ENCODE measurements at places on chromosomes 13 and 19.
A peak's percentile ranks its signal among the peaks of the same experiment; 100 is the strongest.

DNA sequence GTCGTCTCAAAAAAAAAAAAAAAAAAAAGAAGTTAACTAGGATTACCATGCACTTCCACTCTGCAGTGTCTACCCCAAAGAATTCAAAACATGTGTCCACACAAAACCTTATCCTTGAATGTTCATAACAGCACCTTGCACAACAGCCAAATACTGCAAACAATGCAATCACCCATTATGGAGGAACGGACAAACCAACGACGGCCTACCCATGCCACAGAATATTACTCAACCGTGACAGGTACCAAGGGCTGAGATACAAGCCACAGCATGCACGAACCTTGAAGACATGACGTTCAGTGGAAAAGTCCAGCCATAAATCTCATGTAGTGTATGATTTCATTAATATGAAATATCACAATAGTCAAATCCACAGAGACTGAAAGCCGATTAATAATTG is 3.0 kb upstream of the SHISA7 start:
- no peak overlapping the region for H3K4me3 ChIP-seq
- DNase-seq, result no peak
- H3K4me1 ChIP-seq, result peaks cover 18% of the 10 kb centered on the region
- H3K27ac ChIP-seq, result no peak overlapping the region
- H3K36me3 ChIP-seq, result no peaks in the 10 kb centered on the region

- H3K4me1 ChIP-seq, result no peaks in the 10 kb centered on the region
- DNase-seq, result no peak
- no peaks in the 10 kb centered on the region for H3K36me3 ChIP-seq
- no peak overlapping the region for H3K27ac ChIP-seq
- H3K4me3 ChIP-seq, result no peak overlapping the region
Measured at GRCh38 chr13:101681834-101682233, 229.4 kb downstream of the ITGBL1 start.

DNA sequence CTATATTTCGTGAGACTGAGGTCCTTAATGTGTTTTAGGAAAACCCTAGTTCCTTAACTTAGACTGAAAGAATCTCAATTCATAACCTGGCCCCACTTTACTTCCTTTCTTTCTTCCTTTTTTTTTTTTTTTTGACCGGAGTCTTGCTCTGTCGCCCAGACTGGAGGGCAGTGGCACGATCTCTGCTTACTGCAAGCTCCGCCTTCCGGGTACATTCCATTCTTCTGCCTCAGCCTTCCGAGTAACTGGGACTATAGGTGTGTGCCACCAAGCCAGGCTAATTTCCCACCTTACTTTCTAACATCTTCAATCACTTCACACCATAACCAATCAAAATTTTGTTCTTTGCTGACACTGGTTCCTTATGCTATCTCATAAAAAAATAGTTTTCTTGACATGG is 2097.0 kb downstream of the PCDH9 start:
- no peak overlapping the region for H3K4me3 ChIP-seq
- H3K4me1 ChIP-seq, result no peaks in the 10 kb centered on the region
- H3K36me3 ChIP-seq, result no peaks in the 10 kb centered on the region
- no peak overlapping the region for H3K27ac ChIP-seq
- no peak for DNase-seq

DNA sequence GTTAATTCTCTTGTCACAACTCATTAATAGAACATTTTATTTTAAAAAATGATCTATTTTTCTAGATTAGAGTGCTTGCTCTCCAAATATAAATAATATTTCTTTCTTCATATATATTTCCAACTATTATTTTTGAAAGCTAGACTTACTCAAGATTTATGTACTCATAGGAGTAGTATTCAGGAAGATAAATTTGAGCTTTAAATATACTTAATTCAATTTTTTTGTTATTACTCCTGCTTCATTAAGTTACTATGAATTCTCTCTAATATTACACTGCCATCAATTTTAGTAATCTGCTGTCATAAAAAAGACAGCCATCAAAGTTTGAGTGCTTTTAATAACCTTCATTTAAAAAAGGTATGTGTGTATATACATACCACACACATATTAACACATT is 161.9 kb upstream of the PCDH9 start:
- H3K4me1 ChIP-seq, result no peaks in the 10 kb centered on the region
- no peaks in the 10 kb centered on the region for H3K36me3 ChIP-seq
- no peak overlapping the region for H3K4me3 ChIP-seq
- H3K27ac ChIP-seq, result no peak overlapping the region
- DNase-seq, result no peak

DNA sequence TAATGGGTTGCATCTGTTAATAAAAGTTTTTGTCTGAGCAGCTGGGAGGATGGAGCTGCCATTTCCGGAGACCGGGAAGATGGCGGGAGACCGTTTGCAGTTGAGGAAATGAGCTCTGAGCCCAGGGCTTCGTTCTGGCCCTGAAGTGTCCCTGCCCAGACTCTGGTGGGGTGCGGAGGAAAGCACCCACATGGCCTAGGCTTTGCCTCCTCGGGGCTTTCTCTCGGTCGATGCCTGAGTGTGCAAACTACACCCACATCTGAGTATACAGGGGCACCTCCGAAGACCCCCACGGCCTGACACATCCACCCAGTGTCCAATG is 15.6 kb upstream of the NANOS3 start:
- peaks cover 28% of the 10 kb centered on the region for H3K4me1 ChIP-seq
- DNase-seq, result no peak
- no peaks in the 10 kb centered on the region for H3K36me3 ChIP-seq

DNA sequence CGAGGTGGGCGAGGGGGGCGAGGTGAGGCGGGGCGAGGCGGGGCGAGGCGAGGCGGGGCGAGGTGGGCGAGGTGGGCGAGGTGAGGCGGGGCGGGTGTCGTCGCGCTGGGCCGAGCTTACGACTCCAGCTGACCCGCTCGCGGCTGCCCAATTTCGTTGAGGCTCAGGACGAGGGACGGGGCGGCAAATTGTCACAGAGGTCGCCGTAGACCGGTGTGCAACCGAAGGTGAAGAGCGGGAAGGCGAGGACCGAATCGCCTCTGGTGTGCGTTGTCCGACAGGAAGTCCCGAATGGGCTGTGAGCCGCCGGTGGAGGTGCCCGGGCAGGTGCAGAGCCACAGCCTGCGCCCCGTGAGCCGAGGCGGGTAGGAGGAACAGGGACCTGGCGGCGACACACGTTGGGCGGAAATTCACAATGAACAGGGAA is at the start of gene LACC1:
Gene LACC1 (plus strand): TSS at position 150 of the 427 bp plus-strand sequence. CDS start 1,082 bp downstream, outside the sequence.
- H3K27me3 ChIP-seq, result no peaks in the 10 kb centered on the region
- no peaks in the 10 kb centered on the region for H3K36me3 ChIP-seq
- H3K27ac ChIP-seq, result peak within 1 kb of the TSS; percentile 94
- H3K4me3 ChIP-seq, result peak within 1 kb of the TSS; percentile 85

- H3K27me3 ChIP-seq, result no peaks in the 10 kb centered on the region
- H3K36me3 ChIP-seq, result no peaks in the 10 kb centered on the region
- no peak overlapping the region for H3K4me3 ChIP-seq
- peaks cover 5% of the 10 kb centered on the region for H3K4me1 ChIP-seq
Measured at GRCh38 chr13:71860547-71861138, 6.4 kb downstream of the DACH1 start.

DNA sequence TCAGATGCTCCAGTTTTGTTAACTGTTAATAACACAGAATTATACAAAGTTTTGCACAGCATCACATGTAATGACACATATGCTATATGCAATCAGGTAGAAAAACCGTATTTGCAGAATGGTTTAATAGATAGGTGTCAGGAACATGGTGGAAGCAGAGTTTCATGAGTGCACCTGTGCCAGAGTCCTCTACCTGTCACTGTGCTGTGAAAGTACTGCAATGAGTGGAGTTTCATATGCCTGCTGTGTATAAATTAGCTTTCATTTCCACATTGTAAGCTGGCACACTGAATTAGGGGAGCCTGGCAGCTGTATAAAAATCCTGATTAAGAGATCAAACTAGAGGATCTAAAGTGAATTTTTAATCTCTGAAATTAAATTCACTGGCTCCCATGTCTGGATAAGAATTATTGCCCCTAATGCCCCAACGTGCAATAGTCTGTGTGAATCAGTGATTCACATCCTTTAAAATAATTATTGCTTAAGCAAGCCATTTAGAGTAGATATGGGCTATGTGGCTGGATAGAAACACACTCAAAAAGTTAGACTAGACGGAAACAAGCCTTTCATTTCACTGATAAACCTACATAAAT is 8.5 kb upstream of the EEF1AKMT1 start:
- no peaks in the 10 kb centered on the region for H3K36me3 ChIP-seq
- H3K27ac ChIP-seq, result no peak overlapping the region
- H3K4me1 ChIP-seq, result no peaks in the 10 kb centered on the region
- H3K4me3 ChIP-seq, result no peak overlapping the region

GRCh38 chr13:80161896-80162295 is 179.0 kb downstream of the SPRY2 start:
- DNase-seq, result no peak
- H3K4me3 ChIP-seq, result no peak overlapping the region
- no peaks in the 10 kb centered on the region for H3K36me3 ChIP-seq

DNA sequence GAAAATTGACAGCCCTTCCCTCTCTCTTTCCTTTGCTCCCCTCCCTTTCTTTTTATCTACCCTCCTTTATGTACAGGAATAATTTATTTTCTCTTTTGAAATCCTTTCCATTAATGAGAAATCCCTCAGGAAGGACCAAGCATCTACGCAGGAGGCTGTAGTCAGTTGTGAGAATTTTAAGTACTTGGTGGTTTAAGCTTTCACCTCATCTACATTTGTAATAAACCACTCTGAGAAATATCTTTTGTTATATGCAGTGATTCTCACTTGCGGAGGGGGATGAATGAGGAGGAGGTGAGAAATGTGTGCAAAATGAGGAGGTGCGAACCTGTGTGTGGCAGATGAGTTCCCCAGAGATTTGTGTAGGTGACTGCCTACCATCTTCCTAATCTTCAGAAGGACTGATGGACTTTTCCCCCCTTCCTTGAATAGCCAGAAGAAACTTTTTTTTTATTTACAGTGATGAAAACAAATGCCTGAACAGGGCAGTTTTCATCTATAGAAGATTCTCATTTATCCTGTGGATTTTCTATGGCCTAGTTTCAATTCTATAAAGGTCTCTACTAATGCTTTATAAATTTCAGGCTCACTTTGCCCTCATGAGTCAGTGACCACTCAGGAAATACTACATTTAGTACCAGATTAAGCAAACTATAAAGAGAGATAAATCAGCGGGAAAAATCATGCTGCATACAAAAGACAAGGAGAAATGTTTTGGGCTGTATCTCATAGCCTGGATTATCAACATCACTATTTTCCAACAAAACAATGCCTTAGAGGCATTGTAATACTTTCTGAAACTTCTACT is 118.3 kb downstream of the LHFPL6 start:
- H3K27me3 ChIP-seq, result no peaks in the 10 kb centered on the region
- DNase-seq, result no peak
- H3K36me3 ChIP-seq, result no peaks in the 10 kb centered on the region
- no peak overlapping the region for H3K27ac ChIP-seq
- H3K4me3 ChIP-seq, result no peak overlapping the region
- peaks cover 9% of the 10 kb centered on the region for H3K4me1 ChIP-seq

- no peaks in the 10 kb centered on the region for H3K27me3 ChIP-seq
- H3K4me1 ChIP-seq, result peaks cover 31% of the 10 kb centered on the region
- no peak for DNase-seq
- H3K27ac ChIP-seq, result peak overlapping the region; percentile 96
Measured at GRCh38 chr13:32426990-32427851, 709 bp downstream of the N4BP2L1 start.

DNA sequence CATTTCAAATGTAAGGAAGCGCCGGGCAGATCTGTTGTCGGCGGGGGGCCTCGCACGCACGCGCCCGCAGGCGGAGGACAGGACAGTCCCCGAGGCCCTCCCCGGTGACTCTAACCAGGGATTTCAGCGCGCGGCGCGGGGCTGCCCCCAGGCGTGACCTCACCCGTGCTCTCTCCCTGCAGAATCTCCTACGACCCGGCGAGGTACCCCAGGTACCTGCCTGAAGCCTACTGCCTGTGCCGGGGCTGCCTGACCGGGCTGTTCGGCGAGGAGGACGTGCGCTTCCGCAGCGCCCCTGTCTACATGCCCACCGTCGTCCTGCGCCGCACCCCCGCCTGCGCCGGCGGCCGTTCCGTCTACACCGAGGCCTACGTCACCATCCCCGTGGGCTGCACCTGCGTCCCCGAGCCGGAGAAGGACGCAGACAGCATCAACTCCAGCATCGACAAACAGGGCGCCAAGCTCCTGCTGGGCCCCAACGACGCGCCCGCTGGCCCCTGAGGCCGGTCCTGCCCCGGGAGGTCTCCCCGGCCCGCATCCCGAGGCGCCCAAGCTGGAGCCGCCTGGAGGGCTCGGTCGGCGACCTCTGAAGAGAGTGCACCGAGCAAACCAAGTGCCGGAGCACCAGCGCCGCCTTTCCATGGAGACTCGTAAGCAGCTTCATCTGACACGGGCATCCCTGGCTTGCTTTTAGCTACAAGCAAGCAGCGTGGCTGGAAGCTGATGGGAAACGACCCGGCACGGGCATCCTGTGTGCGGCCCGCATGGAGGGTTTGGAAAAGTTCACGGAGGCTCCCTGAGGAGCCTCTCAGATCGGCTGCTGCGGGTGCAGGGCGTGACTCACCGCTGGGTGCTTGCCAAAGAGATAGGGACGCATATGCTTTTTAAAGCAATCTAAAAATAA is 18.2 kb downstream of the IL17D start:
- H3K4me3 ChIP-seq, result peak overlapping the region; percentile 45
- no peaks in the 10 kb centered on the region for H3K27me3 ChIP-seq
- H3K27ac ChIP-seq, result no peak overlapping the region
- H3K36me3 ChIP-seq, result no peaks in the 10 kb centered on the region

DNA sequence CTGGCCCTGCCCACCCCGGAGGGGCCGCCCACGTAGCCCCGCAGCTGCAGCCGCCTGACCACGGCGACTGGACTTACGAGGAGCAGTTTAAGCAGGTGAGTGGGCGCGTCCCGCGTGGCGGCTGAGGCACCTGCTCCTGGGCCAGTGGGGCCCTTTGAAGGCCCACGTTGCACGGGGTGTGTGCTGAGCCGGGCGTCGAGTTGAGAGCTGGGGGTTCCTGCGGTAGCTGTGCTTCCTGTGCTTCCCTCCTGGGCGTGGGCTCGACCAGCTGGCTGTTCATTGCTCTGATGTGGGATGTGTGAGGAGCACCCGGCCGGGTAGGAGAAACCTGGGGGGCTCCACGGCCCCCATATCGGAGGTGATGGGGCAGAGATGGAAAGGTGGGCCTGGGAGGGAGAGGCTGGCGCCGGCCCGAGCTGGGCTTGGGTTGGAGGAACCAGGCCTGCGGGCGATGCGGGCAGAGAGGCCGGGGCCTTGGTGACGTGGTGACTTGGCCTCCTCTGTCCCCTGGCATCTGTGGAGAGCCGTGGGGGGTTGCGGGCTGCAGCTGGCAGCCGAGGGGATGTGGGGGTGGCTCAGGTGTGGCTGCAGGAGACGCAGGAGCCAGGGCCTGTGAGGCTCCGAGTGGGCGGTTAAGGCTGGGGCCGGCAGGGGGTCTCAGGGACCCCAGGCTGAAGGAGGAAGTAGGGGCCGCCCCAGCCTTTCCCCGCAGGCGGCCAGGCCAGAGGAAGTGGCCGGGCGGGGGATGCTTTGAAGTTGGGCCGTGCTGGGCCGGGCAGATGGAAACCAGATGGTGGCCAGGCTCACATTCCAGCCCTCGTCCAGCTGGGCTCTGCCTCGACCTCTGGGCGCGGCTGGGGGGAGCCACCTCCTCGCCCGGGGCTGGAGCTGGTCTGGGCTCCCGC is 7.1 kb downstream of the ARID3A start:
- DNase-seq, result no peak
- no peaks in the 10 kb centered on the region for H3K27me3 ChIP-seq
- no peaks in the 10 kb centered on the region for H3K36me3 ChIP-seq
- peaks cover 53% of the 10 kb centered on the region for H3K4me1 ChIP-seq

GRCh38 chr13:78364711-78365110 is 238.6 kb downstream of the POU4F1 start:
- H3K4me1 ChIP-seq, result no peaks in the 10 kb centered on the region
- H3K36me3 ChIP-seq, result no peaks in the 10 kb centered on the region

GRCh38 chr13:63208826-63209225 is 1793.2 kb upstream of the PCDH20 start:
- no peak overlapping the region for H3K4me3 ChIP-seq
- no peaks in the 10 kb centered on the region for H3K36me3 ChIP-seq
- no peak overlapping the region for H3K27ac ChIP-seq
- DNase-seq, result no peak
- H3K4me1 ChIP-seq, result no peaks in the 10 kb centered on the region

All from vagina (tissue), 2 donors.